ENCODE measurements at places on chromosomes 16 and 17.

GRCh38 chr16:56426585-56426984 lies 1.2 kb upstream of the AMFR start:
- no peak for DNase-seq

GRCh38 chr16:27217256-27217655 lies 13.9 kb downstream of the KDM8 start:
- no peak for DNase-seq

DNA sequence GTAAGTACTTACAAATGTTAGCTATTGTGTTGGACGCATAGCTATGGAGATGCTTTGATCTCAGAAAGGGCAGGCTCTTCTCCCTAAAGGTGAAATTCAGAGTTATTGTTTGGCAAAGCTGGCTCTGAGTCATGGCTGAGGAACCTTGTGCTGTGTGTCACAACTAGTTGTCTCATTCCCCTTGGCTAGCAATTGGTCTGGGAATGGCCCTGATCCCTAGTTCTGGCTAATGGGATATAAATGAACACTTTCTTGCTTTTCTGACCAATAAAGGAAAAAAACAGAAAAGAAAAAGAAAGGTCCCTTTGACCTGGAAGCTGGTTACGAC lies 210.6 kb downstream of the MAP2K4 start:
- DNase-seq, result no peak

GRCh38 chr17:44916781-44917241 lies 1.5 kb upstream of the GFAP start:
- no peak for DNase-seq

- no peak for DNase-seq
Measured at GRCh38 chr17:69733171-69734012, 318.9 kb downstream of the MAP2K6 start.

DNA sequence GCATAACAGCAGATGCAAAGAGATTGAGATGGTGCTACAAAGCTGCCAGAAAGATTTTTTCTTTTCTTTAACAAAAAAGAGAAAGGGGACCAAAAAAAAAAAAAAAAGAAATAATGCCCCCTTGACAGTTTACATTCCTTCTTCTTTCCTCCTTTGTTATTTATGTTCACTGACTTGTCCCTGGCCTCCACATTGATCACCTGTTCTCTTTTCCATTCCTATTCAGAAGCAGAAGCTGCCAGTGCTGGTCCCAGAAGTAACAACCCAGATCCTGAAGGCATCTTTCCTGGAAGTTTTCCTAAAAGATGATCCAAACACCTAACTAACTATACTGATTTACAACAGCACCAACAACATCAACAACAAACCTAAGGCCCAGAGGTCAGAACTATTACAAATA lies 728.1 kb downstream of the KCNJ2 start:
- no peak for DNase-seq

Data from activated CD8-positive, alpha-beta memory T cell treated with anti-CD3 and anti-CD28 coated beads for 48 hours (primary cell).